Fibroblast of skin of back (primary cell): ENCODE measurements at places on chromosomes 13 and 19.

- peak; percentile 20 for DNase-seq
Observed at GRCh38 chr13:95896301-95896700, 156.9 kb downstream of the UGGT2 start.

- peak; percentile 86 for DNase-seq
Observed at GRCh38 chr19:42246143-42246921, 3.9 kb upstream of the GSK3A start.

DNA sequence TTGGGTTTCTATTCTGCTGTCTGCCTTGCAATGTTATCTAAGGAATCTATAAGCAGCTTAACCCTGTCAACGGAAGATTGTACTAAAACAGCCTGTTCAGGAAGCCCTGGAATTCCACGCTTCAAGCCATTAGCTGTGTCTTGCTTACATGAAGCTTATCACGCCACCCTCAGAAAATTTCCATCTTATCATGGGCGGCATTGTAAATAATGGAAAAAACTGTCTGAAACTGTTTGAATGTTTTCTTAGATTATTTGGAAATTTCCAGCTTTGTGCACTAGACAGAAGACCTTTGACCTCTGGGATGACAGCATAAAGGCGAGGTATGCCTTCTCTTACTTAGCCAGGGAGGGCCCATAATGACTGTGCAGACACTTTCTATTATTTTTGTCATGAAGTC lies 319.7 kb downstream of the KCNRG start:
- DNase-seq: peak; percentile 46

GRCh38 chr19:19279062-19279612 lies 6.0 kb upstream of the TM6SF2 start:
- no peak for DNase-seq

DNA sequence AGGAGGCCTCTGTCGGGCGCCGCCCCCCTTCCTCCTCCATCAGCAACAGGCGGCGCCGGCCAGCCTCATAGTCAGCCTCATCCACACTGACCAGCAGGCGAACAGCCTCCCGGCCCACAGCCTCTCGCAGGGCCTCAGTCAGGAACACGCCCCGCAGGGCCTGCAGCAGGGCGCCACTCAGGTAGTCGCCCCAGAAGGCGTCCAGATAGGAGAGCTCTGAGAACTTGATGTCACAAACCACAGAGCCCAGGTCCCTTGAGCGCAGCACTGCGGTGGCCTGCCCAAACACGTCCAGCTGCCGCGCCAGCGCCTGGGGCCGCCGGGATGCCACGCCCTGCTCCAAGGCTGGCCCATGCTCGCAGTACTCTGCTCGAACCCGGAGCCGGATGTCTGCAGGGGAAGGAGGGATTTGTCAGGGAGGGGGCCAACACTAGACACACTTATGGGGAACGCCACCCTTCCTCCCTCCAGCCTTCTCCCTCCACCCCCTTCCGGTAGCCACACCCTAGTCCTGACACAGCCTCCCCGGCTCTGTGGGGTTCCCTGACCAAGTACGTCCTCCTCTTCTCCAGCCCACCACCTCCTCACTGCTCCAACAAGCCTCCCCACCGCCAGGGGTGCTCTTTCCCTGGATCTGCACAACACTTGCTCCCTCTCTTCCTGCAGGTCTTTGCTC lies 17.9 kb downstream of the DEDD2 start:
- DNase-seq: no peak

GRCh38 chr19:7865262-7865911 lies 8.8 kb downstream of the PRR36 start:
- DNase-seq: no peak

- no peak for DNase-seq
Observed at GRCh38 chr13:111949311-111949710, 117.6 kb upstream of the SOX1 start.

DNA sequence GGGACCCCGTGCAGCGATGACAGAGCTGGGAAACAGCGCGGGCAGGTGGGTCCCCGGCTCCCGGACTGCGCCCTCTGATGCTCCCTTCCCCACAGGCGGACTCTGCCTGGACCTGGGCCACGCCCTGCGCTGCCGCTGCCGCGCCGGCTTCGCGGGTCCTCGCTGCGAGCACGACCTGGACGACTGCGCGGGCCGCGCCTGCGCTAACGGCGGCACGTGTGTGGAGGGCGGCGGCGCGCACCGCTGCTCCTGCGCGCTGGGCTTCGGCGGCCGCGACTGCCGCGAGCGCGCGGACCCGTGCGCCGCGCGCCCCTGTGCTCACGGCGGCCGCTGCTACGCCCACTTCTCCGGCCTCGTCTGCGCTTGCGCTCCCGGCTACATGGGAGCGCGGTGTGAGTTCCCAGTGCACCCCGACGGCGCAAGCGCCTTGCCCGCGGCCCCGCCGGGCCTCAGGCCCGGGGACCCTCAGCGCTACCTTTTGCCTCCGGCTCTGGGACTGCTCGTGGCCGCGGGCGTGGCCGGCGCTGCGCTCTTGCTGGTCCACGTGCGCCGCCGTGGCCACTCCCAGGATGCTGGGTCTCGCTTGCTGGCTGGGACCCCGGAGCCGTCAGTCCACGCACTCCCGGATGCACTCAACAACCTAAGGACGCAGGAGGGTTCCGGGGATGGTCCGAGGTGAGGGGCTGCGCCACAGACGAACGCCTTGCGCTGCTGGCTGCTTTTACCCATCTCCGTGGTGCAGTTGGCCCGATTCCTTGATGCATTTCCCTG lies 7.8 kb upstream of the SELENOV start:
- DNase-seq: peak; percentile 72

GRCh38 chr19:19064098-19064722 lies 416 bp downstream of the SLC25A42 start:
- no peak for DNase-seq

DNA sequence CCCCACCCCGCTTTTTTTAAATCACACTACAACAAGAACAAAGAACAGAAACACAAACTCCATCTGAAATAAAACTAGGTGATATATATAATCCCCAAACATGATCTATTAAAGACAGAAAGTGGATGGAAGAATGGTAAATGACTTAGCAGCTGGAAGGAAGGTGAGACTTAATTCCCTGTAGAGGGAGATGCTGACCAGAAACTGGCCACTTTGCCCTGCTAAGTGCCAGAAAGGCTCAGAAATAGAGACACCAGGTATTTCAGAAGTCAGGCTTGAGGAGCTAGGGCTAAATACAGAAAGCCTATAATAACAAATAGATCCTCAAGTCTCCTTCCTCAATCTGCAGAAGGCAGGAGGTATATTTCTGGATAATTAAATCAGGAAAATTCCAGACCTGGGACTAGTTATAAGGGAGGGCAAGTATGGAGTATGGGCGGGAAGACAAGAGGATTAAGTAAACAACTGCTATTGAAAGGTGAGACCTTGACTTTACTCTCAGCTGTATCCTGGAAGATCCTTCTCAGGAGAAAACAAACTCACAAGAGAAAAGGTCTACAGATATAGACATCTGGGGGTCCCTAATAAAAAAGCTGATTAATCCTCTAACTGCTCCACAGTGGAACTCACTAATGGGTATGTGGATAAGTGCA lies 32.2 kb downstream of the MTRF1 start:
- DNase-seq: no peak

GRCh38 chr19:5048727-5049553 lies 80.0 kb downstream of the KDM4B start:
- peak; percentile 92 for DNase-seq

DNA sequence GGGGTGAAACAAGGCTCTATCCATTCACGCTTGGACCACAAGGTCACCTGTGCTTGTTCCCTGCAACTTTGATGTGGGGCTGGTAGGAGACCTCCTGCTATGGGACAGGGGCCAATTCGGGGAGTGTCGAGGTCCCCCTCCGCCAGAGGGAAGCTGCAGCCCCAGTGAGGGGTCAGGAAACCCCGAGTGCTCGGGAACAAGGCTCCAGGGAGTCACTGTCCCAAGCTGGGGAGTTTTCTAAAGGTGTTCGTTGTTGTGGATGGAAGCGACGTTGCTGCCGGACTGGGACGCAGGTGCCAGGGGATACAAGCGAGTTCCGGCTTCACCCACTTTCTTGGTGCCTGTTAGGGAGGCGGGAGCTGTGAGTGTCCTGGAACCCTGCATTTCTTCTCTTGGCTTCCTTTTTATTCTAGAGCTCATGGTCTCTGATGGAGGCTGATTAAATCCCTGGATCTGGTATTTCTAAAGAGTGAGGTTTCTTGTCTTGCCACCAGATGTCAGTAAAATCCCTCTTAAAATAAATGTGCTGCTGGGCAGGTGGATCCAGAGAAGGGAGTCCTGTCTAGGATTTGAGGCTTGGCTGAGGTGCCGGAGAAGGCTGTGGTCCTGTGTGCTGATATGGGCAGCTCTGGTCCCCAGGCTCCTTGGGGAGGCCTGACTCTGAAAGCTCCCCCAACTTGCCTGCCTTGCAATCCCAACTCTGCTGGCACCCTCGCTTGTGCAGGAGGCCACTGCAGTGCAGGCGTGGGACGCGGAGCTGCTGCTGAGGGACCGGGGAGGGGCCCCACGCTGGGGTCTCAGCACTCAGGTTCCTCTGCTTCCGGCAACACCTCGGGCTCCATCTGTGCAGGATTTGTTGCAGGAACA lies 153.9 kb downstream of the TEX29 start:
- DNase-seq: peak; percentile 33

DNA sequence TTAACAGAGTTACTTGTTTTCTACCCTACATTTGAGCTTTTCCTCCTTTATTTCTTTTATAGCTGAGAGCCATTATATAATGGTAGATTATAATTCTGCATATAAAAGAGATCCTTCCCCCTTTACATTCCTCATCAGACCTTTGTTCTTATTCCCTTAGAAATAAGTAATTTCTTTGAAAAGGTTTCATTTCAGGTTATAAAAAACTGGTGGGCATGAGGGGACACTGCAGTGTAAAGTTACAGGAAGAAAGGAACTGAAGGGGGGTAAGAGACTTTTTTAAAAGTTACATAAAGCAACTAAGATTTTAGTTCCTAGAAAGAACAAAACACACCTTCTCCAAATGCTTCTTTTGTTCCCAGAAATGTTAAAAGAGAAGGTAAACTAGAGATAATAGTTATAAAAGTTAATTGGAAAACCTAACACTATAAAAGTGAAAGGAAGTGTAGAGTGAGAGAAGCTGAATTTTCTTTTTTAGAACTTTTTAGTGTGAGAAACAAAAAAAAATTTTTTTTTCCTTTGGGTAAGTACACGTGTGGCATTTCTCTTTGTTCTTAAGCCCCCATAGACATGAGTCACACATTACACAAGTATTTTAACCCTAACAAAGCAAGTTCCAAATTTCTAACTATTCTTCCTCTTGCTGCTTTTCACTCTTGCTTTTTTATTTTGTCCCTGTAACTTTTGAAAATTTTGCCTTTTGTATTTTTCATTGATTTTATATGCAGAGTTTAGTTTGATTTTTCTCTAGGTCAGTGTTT lies 106.4 kb upstream of the MLNR start:
- DNase-seq: peak; percentile 57

DNA sequence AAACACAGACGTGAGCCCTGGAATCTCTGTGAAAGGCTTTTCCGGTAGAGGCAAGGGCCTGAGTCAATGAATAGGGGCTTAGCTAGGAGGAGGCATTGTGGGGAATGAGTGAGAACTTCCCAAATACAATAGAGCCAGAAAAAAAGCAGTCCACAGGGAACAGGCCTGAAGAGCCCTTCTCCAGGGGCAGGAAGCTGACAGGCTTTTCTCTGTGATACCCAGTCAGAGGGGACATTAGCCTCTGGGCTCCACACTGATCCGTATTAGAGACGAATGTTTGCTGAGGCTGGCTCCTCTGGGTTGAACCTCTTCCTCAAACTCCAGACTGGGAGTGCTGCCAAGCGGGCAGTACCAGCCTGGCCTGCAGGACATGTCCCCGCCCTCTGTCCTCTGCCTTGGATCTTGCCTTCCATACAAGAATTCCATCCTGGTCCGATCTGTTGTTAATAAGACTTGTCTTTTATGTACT lies 2.3 kb downstream of the DHRS12 start:
- peak; percentile 28 for DNase-seq

DNA sequence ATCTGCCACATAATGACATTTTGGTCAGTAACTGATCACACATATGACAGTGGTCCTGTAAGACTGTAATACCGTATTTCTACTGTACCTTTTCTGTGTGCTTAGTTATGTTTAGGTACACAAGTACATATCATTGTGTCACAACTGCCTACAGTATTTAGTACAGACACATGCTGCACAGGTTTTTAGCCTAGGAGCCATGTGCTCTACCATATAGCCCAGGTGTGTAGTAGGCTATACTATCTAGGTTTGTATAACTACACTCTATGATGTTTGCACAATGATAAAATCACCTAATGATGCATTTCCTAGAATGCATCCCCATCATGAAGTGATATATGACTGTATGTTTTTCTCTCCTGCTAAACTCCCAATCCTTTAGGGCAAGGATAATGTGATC lies 61.2 kb upstream of the MIR17HG start:
- no peak for DNase-seq

DNA sequence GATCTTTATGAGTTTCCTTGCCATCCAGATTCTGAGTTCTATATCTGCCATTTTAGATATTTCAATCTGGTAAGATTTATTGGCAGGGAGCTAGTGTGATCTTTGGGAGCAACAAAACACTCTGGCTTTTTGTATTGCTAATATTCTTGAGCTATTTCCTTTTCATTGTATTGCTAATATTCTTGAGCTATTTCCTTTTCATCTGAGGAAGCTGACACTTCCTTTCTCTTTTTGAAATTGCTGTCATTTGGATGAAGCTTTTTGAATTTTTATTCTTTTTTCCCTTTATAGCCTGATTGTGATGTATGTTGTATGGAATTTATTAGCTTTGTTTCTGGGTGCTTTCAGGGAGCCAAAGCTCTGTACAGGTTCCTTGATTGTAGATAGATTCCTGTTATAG lies 873.5 kb upstream of the ATXN8OS start:
- no peak for DNase-seq
